ENCODE measurements at places on chromosomes 2 and 18.

GRCh38 chr2:160646684-160647444 is 153.3 kb upstream of the RBMS1 start:
- DNase-seq, result peak; percentile 77

DNA sequence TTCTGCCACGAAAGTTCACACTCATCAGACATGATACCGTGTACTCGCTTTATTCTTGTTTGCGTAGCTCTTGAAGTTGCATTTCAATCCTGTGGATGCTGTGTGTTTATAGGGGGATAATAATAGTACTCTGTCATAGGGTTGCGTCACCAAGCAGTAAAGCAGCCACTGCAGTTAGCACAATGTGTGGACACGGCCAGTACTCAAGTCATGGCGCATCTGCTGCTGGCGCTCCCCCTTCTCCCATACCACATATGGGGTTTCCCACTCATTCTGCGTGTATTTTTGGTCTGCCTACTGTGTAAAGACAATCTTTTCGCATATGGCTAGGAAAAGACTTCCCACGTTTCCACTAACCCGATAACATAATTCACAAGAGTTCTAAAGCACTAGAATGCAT is 2.1 kb upstream of the ZBTB14 start:
- DNase-seq, result no peak

GRCh38 chr2:211401328-211401727 is 844.9 kb downstream of the CPS1 start:
- DNase-seq, result no peak

DNA sequence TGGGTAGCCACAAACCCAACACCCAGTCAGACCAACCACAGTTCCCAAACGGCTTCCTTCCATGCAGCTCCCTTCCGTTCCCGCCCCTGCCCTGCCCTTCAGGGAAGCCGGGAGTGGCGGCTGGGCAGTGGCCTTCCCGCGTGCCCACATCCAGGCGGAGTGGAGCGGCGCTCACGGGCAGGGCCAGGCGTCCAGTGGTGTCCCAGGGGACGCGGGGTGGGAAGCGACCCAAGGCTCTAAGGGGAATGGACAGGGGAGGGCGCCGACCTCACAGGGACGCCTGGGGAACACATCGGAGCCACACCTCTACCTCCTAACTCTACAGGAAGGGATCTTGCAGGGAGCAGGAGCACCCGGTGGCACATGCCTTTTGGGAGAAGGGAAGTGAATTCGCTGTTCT is 225.9 kb upstream of the MGAT5 start:
- DNase-seq, result no peak

DNA sequence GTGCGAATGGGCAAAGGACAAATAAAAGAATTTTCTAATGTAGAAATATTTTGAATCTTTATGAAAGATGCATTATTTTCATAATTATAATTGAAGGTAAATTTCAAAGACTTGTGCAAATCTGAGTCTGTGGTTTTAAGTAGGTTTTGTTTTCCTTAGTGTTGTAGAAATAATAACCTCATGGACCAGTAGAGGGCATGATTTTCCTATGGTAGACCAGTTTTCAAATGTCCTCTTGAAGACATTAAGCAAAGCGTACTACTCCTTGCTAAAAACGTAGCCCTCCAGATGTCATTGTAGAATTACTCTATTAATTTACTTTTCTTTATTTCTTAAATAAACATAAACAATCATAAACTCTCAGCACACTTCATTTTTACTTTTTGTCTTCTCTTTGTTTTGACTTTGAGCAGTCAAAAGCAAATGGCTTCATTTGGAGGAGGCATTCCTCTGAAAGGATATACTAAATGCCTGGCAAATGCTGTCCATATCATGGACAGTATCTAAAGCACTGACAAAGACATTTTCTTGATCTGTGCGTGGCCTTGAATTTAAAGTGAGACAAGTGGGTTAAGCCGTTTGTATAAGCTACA is 85.8 kb upstream of the FAM237A start:
- peak; percentile 16 for DNase-seq

DNA sequence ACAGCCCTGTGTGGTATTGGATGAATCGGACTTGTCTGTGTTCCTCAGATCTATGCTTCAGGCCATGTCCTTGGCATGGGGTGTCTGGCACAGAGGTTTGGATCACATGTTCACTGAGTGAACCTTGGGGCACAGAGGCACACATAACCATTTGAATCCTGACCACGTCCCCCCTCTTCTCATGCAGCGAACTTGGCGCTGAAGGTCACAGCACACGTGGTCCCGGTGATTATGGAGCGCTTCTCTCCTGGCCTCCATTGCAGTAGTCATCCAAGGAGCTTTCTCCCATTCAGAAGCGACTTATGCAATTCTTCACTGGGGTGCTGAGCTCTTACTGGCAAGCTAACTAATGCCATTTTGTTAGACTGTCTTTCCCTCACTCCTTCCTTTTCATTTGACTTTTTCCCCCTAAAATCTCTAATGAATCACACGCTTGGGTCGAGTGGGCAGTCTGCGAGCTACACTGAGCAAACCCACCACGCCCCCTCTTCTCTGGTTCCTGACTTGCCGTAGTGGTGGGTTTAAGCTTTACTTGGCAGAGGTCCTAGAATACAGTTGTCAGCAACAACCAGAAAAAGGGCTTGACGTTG is 59.4 kb downstream of the KCNG2 start:
- no peak for DNase-seq

- no peak for DNase-seq
Observed at GRCh38 chr2:241091201-241091600, 10.9 kb downstream of the MTERF4 start.

DNA sequence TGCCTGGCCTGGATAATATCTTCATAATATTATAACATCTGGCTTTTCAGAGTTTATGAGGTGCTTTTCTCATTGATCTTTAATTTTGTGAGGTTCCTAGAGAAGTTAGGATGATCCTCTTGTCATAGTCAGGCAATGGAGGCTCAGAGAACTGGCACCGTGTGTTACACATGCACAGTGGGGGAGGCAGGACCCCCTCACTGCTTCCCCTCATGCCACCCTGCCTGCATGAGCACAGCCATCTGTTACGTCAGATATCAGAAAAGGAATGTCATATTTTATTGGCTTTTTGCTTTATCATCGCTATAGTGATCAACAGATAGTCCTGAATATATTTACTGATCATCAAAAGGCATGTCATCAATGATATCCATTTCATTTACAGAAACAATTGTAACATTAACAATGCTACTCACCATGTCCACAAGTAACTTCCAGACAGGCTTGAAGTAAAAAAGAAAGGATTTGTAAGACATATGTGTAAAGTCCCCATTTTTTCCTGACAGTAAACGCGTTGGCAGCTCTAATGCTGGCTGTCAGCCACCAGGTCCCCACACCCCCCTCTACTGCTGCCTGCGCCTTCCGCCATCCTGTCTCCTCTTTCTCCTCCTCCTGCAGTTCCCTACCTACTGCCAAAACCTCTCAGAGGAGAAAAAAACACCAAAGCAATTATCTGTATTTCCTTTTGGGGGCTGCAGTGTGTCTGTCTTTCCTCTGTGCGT is 18.8 kb downstream of the ENOSF1 start:
- no peak for DNase-seq

DNA sequence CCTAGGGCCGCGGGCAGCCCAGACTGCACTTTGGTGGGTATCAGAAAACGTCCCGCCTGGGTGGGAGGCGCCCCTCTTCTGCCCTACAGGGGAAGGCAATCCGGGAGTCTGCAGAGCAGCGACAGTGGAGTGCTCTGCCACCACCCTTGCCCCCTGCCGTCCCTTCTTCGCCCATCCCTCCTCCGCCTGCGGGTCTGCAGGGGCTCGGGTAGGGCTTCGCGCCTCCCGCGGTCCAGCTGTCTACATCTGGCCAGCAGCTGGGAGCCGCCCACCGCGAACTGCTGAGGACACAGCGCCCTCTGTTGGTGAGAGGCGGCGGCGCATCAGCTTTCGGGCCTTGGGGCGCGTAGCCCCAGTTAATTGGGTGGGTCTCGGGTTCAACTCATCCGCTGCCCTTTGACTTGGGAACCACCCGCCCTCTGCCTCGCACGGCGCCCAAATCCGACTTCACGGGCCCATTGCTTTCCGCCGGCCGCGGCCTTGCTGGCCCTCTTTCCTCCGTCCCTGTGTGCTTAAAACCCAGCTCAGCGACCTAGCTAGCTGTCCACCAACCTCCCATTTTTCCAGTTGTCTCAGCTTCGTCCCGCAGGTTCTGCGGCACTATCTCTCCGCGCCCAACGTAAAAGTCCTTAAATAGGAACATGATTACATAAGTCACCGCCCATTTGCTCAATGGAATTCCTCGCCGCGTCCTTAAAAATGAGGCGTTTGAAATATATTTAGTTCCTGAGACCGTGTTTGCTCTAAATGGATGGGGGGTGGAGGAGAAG is 17.6 kb downstream of the WNT10A start:
- peak; percentile 65 for DNase-seq

GRCh38 chr2:133062931-133063665 is 393.1 kb upstream of the LYPD1 start:
- DNase-seq, result no peak

DNA sequence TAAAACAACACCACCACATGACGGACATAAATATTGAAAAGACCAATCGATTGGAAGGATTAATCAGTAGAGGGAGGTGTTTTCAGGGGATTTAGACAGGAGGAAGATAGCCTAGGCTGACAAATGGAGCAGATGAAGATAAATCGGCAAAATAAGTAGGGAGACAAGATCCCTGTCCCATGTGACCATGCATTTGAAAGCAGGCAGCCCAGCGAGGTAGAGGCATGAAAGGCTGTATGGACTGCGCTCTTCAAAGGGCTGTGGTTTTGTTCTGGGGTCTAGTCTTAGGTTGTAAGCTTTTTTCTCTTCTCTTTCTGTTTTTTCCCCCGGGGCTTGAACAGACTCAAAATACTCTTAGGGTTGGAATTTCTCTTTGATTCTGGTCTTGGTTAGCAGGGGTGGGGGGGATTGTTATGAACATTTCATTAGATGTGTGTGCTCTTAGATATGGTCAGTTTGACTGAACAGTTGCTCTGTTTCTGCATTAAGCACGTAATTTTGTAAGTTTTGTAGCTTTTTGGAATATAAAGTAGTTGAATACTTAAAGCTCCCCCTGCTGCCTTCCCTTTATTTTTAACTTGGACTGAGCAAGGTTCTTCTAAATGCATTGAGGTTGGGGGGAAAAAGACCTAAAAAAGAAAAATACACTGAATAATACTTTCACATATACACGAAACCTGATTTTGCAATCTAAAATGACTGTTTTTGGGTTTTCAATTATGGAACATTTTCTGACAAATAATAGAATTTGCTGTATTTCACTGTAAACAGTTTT is 32.2 kb downstream of the ZNF532 start:
- DNase-seq, result no peak

DNA sequence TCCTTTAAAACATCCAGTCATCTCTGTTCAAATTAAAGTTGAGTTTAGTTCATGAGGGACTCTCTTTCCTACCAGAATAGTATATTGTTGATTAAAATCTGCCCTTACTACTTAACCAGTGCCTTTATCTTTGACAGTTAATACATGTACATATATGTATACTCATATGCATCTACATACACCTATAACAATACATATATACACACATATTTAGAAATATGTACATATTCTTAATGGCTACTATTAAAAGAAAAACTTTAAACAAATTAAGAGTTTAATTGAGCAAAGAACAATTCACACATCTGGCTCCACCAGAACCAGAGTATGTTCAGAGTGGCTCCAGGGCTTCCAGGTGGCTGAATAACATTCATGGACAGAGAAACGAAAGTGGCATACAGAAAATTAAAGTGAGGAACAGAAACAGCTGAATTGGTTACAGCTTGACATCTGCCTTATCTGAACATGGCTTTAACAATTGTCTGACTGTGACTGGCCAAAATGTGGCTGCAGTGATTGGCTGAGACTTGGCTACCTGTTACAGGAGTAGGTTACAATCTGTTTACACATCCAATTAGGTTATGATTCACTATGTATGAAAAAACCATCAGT is 38.8 kb downstream of the ZNF519 start:
- no peak for DNase-seq

- DNase-seq, result no peak
Observed at GRCh38 chr2:215921895-215922294, 91.5 kb downstream of the MREG start.

GRCh38 chr2:61538920-61539520 is 864 bp upstream of the XPO1 start:
- DNase-seq, result no peak

- DNase-seq, result no peak
Observed at GRCh38 chr2:242004902-242005230, 135.3 kb downstream of the RTP5 start.

DNA sequence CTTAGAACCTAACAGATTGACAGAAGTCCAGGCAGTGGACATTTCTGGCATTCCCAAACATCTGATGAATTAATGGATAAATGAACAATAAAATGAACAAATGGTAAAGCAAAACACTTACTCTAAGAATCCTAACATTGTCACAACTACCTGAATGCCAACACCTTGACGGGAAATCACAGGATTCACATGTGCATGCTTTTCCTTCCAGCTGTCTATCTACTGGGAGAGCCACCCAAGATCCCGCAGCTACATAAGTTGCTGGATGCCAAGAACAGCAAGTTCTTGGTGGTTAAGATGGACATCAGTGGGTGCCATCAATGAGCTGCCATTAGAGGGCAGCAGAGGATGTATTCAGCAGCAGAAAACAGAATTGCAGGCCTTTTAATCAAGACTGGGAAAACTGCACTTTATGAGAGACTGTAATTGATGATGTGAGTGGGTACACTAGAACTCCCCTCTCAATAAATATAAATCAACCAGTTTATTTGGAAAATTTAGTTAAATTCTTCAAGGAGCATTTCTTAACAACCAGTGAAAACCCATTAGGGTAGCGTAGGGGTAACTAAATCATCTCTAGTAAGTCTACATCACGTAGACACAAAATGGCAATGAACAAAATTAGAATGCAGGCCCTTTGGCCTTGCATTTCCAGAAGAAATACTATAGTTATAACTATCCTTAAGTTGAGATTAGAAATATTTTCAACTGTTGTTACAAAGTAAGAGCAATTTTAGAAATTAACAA is 45.6 kb downstream of the SESTD1 start:
- peak; percentile 54 for DNase-seq

DNA sequence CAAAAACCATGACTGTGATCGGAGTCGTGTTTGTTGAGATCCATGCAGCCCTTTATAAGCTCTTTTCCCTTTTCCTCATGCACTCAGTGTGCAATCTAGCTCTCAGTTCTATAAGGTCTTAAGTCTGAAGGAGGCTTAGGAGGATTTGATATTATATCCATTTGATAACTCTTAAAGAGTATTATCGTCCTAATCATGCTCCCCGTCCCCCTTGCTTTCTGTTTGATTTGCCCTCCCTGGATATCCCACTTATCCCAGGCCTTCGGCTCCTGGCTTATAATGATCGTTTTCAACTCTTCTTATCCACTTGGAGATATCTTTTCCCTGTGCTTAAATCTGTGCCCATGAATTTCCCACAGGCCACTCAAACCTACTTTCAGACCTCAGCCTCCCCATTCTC is 1917.7 kb upstream of the PIK3C3 start:
- DNase-seq, result no peak

DNA sequence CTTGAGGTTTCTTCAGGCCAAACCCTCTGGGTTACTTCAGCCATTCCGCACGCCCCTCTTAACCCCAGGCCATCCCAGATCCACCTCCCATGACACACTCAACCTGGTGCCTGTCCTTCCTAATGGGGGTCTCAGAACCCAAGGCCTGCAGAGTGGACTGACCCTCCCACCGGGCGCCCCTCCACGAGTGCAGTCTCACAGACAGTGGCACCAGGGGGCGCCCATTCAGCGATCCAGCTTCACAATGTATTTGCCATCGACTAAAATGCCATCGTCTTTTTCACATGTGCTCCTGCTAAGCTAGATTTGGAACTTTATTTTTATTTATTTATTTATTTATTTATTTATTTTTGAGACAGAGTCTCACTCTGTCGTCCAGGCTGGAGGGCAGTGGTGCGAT is 38.5 kb downstream of the INPP5D start:
- no peak for DNase-seq

Measured in RWPE1 (cell line).